ENCODE measurements at places on chromosomes 1 and 21.
A peak's percentile ranks its signal among the peaks of the same experiment; 100 is the strongest.

DNA sequence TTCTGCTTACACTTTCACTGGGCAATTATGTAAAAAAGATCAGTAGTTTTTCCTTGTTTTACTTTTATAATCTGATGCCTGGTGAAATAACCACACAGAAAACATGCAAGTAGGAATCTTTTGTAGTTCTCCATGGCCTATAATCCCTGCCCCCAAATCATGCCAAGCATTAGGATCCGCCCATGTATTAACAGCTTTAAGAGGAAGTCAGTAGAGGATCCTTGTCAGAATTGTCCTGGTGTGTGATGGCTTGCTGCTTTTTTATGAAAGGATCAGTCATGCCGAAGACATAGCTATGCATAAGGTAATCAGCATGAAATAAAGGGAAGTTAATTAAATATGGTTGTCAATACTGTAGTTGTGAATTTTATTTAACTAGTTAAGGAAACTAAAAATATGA is 20.0 kb downstream of the ADGRL2 start:
- no peak for DNase-seq

GRCh38 chr1:210313921-210314320 is 14.8 kb upstream of the HHAT start:
- no peak for DNase-seq

DNA sequence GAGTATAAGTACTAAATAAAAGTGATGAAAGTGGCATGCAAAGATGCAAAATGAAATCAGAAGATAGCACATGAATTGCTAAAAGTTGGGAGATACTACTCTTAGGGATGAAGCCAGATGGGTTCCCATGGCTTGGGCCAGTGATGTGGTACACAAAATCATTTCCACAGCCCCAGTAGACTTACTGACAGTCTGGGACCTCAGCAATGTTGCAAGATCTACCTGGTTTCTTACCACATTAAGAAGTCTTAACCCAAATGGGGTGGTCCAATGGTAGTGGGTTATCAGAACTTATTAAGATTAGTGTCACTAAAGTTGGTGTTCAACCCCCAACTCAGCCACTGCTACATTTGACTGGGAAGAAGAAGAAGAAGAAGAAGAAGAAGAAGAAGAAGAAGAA is 227.7 kb upstream of the IRF2BP2 start:
- DNase-seq = no peak

DNA sequence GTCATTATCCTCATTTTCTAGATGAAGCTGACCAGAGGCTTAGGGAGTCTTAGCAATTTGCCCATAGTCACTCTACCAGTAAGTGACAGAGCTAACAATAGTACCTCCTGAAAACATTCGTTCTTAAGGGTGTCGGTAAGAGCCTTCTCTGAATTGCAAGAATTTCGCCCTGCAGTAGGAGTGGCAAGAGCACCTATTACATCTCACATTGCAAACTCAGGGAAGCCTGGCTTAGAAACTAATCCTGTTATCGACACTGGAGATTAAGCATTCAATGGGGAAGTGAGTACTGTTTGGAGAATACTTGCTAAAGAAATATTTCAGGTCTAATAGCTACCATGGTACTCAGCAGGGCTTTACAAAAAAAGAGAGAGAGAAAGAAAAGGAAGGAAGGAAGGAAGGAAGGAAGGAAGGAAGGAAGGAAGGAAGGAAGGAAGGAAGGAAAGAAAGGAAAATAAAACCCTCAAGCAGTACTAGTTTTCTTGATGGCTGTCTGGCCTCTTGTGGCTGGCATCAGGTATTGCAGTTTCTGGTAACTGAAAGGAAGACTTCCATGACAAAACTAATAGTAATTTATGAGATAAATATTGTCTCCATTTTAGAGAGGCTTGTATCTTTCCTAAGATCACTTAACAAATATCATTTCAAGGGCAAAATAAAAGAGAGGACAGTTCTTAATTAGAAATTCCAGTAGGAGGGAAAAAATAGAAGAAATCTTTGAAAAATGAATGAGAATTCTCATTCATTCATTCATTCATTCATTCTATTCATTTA is 10.4 kb downstream of the C1orf226 start:
- peak; percentile 48 for DNase-seq

GRCh38 chr1:56286956-56287355 is 292.4 kb downstream of the PLPP3 start:
- no peak for DNase-seq

DNA sequence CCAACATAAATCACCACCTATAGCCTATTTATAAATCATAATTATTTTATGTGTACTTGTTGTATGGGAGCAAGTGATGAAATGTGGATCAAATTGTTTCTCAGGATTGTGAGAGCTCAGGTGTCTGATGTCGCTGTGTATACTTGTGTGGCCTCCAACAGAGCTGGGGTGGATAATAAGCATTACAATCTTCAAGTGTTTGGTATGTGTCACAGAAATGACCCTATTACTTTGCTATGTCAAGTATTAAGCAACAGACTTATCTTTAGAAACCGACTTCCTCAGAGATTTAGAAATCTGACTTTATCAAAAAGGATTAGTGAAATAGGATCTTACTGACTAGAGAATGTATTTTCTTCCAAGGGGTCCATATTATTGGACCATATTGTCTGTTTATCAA is 280.9 kb downstream of the TPR start:
- DNase-seq = no peak

- no peak for DNase-seq
These were observed 95.5 kb downstream of the NEGR1 start for GRCh38 chr1:72186733-72187307.

DNA sequence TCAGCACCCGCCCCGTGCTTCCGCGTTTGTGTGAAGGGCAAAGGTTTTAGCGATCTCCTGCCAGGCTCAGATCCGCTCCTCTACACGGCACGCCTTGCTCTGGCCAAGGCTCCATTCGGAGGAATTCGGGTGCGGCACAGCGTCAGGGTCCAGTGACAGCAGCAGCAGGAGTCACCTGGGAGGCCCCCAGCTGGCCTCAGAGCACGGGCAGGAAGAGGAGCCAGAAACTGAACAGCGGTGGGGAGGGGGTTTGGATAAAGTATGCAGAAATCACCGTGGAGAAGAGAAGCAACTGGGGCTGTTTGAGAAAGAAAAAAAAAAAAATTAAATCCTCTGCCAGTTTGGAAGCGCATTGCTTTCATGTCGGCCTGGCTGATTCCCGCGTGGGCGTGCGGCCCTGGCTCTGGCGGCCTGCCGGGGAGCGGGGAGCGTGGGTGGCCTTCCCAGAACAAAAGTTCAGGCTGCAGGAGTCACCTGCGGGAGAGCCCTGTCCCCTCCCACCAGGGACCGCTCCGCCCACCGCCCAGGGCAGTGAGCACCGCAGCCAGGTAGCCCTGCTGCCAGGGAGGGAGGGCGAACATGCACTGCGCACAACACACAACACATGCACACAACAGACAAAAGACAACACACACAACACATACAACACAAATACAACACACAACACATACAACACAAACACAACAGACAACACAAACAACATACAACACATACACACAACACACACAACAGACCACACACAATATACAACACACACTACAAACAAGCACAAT is 107.6 kb downstream of the ETS2 start:
- peak; percentile 21 for DNase-seq

DNA sequence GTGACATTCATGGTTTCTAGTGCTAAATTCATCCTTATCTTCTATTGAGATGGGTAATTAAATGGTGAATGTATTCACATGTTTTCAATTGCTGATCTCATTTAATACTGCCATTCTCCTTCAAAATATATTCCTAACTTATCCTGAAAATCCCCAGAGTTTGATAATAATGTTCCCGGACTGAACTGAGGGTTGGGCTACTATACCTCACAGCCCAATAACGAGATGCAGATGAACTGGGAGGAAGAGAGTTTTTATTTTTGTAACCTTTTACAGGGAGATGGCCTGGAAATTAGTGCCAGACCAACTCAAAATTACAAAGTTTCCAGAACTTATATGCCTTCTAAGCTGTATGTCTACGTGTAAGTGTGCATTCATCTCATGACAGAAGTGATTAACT is 210.8 kb downstream of the APP start:
- DNase-seq = no peak

GRCh38 chr1:180888870-180889269 is 23.8 kb upstream of the KIAA1614 start:
- DNase-seq = no peak

DNA sequence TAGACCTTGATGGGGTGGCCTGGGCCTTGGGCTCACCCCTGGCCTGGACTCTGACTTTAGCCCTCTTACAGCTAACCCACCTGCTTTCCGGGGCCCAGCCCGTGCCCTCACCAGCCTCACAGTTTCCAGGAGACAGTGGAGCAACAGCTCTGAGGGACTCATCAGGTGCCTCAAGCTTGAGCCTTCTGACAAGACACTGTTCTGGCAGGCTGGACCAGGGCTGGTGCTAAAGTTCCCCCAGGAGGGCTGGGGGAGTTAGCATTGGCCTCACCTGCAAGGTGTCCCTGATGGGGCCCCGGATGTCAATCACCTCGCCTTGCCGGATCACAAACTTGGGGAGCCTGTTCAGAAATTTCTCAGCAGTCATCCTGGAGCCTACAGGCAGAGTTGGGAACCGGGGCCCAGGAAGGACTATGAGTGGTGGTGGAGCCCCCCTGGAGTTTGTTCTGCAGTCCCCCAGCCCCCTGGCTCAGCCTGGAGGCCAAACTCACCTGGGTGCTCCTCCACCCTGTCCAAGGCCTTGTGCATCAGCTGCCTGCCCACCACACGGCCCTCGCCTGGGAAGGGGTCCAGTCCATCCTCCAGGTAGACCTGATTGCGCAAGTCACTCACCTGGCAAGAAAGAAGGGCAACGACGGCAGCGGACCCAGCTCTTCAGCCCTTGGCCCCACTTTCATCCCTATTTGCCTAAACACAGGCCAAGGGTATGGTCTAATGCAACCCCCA is 4.1 kb downstream of the SH3BGRL3 start:
- no peak for DNase-seq

GRCh38 chr21:38129711-38130110 is 127.1 kb upstream of the KCNJ15 start:
- no peak for DNase-seq

- DNase-seq = no peak
These were observed 5.5 kb upstream of the IGFN1 start for GRCh38 chr1:201185123-201185453.

DNA sequence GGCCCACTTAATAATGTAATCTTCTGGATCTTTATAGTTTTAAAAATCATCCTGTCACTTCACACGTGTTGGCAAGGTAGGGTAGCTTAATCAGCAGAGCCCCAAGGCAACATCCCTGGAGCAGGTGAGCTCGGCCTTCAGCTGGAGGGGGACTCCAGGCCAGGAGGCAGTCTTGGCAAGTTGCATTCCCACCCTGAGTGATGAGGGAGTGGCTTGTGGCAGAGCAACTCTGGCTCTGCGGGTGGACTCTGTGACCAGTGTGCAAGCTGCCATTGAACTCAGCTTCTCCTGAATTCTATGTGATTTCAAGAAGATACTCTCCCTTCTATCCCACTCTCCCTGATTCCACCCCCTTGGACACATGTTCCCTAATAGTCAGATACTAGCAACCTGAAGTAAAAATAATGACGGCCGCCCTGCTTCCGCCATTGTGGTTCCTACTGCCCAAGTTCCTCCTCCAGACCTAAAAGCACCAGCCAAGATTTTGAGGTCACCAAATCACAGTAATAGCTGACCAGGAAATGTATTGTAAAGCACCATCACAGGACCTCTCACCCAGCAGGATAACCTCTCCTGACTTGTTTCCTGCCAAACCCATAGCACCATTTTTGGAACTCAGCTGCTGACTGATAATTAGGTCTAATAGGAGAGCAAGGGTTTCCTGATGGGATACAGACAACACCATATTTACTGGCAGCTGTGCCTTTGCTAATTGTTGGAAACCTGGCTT is 11.5 kb upstream of the LYST start:
- DNase-seq = no peak
